Fibroblast of upper back skin (primary cell): ENCODE measurements at places on chromosomes 5 and 9.

GRCh38 chr5:74517700-74518099, 122.8 kb downstream of the ENC1 start:
- peak; percentile 85 for DNase-seq

GRCh38 chr5:16906255-16906654, 29.8 kb downstream of the MYO10 start:
- DNase-seq, result no peak

GRCh38 chr5:179488491-179488890, 61.9 kb upstream of the RUFY1 start:
- DNase-seq, result no peak

DNA sequence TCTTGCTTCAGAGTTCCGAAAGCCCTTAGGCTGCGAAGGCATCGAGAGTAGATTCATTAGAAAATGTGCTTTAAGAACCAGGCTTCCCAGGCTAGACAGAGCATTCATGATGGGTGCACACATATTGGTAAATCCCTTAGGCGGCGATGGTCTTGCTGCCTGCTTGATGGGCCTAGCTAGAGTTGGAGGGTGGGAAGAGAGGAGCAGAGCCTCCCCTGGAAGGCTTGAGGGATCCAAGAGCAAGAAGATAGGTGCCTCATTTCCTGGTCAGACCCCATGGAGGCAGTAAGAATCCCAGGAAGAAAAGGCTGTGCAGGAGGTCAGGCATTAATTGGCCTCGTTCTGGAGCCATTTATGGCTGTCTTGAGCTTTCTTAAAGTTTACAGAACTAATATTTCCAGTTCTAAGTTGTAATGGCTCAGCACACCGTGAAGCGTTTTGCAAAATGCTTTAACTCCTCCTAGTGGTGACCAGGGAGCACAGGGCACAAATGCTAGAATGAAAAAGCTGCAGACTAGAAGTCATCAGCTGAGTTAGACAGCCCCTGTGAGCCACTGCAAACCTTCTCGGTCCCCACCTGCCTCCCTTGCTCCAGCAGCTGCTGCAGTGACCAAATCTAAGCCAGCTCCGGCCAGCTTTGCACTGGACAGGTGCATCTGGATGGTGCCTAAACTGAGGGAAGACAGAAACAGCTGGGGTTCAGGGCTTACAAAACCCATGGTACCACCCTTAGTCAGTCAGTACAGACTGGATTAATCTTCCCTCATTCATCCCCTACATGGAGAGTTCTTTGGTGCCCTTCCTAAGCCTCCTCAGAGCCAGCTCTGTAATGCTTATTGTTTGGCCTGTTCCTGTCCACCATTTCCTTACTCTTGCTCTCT, 14.7 kb downstream of the SLC45A2 start:
- DNase-seq, result peak; percentile 67

GRCh38 chr5:8417316-8418048, 548.5 kb downstream of the MTRR start:
- DNase-seq, result no peak

GRCh38 chr5:179753971-179754370, 21.3 kb downstream of the MAML1 start:
- DNase-seq, result no peak

DNA sequence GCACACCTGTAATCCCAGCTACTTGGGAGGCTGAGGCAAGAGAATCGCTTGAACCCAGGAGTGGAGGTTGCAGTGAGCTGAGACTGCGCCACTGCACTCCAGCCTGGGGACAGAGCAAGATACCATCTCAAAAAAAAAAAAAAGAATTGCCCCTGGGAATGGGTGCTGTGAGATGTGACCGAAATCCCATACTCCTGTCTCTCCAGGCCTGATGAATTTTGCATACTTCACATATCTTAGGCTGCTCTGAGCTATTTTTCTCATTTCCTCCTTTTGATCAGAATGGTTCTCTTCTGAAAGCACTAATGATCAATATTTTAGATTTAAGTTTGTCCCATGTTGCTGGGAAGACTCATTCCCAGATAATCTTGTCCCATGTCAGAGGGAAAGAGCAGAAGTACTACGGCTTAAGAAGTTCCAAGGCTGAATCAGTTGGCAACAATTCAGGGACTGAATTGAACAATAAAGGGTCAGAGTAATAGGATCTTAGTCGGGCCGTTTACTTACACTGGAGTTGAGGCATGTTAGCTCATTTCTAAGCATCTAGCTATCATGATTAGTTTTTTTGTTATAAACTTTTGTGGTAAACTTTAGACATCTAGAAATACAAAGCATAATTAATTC, 44.2 kb upstream of the TENT2 start:
- peak; percentile 42 for DNase-seq

GRCh38 chr5:88557881-88558280, 289.2 kb upstream of the TMEM161B start:
- no peak for DNase-seq

- no peak for DNase-seq
These were observed 152.4 kb downstream of the BRINP1 start for GRCh38 chr9:119216651-119217331.

- no peak for DNase-seq
These were observed 314.4 kb upstream of the EFNA5 start for GRCh38 chr5:107985144-107985543.

DNA sequence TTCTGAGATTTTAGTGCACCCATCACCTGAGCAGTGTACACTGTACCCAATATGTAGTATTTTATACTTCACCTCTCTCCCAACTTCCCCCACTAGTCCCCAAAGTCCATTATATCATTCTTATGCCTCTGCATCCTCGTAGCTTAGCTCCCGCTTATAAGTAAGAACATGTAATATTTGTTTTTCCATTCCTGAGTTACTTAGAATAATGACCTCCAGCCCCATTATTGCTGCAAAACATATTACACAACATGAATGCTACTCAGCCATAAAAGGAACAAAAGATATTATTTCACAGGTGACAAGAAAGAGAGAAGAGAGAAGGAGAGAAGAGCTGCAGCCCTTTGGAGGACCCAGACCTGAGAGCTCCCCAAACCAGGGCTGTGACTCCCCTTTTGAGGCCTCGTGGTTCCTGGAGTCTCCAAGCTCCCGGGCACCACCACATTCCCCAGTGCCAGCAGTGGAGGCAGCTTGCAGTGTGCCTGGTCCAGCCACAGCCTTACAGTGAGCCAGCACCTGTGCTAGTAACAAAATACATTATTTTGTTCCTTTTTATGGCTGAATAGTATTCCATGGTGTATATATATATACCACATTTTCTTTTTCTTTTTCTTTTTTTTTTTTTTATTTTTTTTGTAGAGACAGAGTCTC, 194.5 kb upstream of the DAB2 start:
- DNase-seq, result no peak

DNA sequence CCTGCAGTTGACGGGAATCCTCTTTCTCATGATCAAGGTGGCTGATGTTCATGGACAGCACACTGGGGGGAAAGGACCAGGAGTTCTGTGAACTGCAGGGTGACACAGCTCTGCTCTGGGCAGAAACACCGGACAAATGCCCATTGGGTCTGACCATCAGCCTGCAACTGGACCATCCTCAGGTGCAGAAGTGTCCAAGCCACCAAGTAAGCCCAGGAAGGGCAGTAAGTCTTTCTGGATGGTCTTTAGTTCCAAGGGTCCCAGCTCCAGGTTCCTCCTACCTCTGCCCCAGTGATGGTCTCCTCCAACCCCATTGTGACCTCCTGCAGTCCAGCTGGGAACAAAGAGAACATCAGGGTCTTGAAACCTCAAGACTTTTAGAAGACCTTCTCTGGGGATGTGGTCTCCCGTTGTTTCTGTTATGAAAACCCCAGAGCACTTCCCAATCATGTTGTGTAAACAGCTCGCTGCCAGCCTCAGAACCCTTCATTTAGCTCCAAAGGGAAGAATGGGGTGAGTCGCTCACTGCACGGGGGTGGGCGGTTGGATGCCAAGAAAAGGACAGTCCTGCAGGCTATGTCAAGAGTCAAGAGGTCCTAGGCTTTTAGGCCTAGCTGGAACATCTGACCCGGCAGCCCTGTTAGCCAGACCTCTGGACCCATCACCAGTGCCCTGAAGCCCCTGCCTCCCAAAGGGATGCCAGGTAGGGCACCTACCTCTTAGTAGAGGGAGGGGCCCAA, 41.8 kb upstream of the TCF7 start:
- DNase-seq, result no peak
